NCI-H1105 (cell line): ENCODE measurements at places on chromosomes 5 and 9.

GRCh38 chr5:1039210-1039548 lies 30.6 kb downstream of the NKD2 start:
- no peak for DNase-seq

GRCh38 chr5:173187054-173187743 lies 42.9 kb downstream of the BNIP1 start:
- DNase-seq = no peak

DNA sequence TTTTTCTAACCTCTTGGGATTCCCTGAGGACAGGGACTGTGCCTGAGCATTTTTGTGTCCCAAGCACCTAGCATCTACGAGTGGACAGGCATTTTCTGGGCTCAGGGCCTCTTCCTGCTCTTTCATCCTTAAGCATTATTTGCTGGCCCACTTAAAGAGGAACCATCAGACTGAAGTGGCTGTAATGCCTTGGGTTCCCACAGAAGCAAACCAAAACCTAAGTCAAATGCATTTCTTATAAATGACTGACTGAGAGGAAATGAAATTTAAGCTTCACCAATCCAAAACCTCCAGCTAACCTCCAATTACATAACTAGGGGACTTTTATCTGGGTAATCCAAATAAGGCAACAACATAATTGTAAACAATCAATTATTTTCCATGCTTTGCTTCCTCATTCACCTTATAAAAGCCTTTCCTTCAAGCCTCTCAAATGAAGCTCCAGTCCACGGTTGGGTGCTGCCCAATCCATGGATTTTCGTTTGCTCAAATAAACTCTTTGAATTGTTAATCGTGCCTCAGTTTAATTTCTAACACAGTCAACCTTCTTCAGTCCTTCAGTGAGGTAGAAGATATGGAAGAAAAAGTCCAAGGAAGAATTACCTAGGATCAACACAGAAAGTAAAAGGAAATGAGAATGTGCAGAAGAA lies 25.3 kb upstream of the SLC31A2 start:
- DNase-seq = no peak

GRCh38 chr5:158203261-158203660 lies 344.3 kb upstream of the CLINT1 start:
- no peak for DNase-seq

DNA sequence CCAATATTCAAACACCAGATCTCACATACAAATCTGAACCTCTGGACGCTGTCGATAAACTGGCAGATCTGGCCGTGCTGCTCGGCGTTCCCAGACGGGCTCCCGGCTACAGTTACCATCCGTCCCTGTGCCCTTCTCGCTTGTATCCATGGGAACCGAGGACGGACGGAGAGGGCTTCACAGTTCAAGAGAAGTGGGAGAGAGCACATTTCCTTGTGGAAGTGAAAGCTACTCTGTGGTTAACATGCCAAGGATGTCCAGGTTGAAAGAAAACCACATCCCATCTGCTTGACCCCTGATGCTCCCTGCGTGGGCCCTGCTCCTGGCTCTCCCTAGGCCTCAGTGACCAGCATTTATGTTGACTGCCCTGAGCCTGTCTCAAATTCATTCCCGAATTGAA lies 6.3 kb upstream of the DBN1 start:
- DNase-seq = no peak

DNA sequence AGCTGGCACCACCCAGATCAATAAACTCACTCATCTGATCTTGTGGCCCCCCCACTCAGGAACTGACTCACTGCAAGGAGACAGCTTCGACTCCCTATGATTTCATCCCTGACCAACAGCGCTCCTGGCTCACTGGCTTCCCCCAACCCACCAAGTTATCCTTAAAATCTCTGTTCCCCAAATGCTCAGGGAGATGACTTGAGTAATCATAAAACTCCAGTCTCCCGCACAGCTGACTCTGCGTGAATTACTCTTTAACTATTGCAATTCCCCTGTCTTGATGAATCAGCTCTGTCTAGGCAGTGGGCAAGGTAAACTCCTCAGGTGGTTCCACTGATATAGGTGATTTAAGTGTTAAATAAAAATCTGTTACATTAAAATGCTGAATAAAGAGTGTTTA lies 1.9 kb upstream of the TRIM32 start:
- DNase-seq = no peak

DNA sequence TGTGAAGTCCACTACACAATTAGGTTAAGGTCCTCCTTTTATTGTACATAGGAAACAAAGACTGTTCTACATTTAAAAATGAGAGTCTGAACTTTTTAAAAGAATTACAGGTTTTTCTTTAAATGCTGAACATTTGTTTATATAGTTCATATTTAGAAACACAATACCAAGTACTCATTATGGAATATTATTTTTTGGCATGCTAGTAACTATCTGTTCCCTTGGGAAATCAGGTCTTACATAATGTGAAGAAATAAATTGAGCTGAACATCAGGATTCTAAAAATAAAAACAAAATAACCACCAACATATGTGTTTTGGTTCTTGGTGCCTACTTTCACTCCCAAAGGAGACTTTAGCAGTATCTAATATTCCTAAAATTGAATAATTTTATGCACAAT lies 230.5 kb upstream of the IZUMO3 start:
- DNase-seq = no peak

- no peak for DNase-seq
Observed at GRCh38 chr9:3125602-3126405, 281.9 kb upstream of the PUM3 start.

DNA sequence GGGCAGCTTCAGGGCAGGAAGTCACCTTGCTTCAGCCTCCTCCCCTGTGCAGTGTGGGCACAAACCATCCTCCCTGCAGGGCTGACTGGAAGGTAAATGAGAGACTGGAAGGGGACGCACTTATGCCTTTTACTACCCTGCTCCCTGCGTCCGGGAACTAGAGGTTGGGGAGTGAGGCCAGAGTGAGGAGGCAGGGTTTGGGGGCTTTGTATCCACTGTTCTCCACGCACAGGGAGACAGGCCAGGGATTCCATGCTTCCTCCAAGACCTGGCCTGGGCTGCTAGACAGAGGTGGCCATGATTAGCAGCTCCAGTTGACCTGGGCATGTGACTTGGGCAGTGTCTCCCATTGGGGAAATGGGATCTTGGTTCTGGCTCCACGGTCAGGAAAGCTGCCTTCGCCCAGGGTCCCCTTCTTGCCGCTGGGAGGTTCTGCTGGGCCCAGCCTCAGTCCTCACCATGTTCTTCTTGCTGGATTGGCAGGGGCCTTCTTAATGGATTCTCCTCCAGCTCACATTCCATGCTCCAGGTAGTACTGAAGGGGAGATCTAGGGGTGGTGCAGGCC lies 37.0 kb upstream of the PSD2 start:
- DNase-seq = no peak

- no peak for DNase-seq
Observed at GRCh38 chr5:171477666-171478065, 58.2 kb downstream of the FGF18 start.

GRCh38 chr9:133437753-133438531 lies 15.8 kb downstream of the ADAMTS13 start:
- DNase-seq = no peak

DNA sequence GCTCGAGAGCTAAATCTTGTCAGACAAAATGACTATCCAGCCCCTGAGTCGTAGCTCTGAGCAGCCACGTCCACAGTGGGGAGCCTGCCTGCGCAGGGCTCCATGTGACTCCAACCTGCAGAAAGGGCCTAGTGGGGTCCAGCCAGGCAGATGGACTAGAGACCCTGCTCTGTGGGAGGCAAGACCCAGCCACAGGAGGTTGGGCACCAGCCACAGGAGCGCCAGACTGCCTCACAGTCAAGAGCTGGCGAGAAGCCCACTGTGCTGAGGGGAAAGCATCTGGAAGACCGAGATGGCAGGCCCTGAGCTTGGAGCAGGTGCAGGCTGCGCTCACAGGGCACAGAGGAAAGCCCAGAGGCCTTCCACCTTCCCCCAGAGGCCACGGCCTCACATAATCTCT lies 61.4 kb downstream of the C5orf15 start:
- DNase-seq = peak; percentile 22

GRCh38 chr9:128160603-128160987 lies 530 bp downstream of the BBLN start:
- no peak for DNase-seq

- DNase-seq = no peak
Observed at GRCh38 chr5:154916874-154917273, 21.1 kb downstream of the GEMIN5 start.

DNA sequence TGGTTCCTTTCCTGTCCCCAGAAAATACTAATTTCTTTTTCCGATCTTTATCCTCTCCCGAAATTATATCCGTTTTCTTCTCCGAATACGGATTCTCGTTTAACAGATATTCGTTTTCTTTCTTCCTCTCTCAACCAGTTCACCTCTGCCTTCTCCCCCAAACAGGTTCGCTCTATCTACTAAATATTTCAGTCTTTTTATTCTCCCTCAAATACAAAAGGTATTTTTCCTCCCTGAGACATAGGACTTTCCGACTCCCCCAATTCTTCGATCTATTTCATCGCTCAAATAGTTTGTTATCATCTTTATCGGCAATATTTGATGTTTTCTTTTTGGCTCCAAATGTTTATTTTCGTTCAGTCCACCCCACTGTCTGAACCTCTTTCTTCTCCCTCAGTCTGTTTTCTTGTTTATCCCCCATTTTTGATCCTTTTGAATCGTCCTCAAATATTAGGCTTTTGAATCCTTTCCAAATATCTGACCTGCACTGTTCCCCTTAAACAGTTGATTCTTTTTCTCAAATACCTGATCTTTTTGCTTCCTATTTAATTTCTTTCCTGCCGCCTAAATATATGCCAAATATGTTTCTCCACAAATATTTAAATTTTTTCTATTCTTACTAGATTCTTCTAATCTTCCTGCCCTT lies 4.4 kb downstream of the PITX1 start:
- no peak for DNase-seq

DNA sequence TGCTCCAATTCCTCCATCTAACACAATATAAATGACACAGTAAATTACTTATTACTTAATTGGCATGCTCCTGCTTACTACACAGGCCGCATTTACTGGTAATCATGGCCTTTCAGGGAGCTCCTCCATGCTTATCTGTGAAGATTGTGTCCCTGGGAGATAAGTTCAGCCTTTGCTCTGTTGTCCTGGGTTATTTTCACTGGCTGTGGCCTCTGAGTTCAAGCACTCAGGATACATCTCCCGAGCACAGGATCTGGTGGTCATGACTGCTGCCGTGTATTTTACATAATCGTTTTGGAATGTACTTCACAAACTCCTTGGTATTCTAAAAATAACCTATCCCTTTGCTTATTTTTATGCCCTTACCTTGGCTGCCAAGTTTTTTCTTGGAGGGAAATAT lies 215.7 kb downstream of the ICE1 start:
- no peak for DNase-seq

- peak; percentile 87 for DNase-seq
Observed at GRCh38 chr9:124658165-124659017, 112.7 kb downstream of the NR6A1 start.

- no peak for DNase-seq
Observed at GRCh38 chr5:80825786-80826460, 134.2 kb upstream of the RASGRF2 start.
